Esophagus squamous epithelium (tissue), 5 donors: ENCODE measurements at places on chromosomes 7 and 10.

GRCh38 chr10:49319206-49319605 lies 20.2 kb downstream of the C10orf71 start:
- no peak for DNase-seq

DNA sequence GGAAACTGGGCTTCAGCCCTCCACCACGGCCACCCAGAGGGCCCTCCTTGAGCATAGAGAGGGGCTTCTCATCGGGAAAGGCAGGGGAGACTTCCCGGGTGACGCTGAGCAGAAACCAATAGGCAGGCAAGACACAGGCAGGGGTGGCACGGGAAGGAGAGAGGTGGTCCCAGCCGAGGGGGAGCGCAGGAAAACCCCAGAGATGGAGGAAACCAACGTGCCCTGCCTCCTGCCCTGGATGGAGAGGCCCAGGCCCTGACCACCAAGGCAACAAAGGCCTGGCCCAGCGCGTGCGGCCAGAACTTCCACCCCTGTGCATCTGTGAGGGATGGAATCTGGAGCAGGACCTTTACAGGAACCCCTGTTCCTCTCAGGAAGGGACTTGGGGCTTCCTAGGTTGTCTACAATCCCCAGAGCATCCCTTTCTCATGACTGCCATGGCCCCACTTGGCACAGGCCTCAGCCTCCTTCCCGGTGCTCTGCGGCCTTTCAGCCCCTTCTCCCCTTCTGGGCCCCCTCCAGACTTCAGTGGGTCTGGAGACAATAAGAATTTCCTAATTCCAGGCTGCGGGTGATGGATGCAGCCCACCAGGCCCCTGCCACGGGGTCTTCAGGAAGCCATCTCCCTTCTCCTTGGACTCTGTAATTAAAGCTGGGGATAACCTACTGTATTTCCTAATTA lies 137.0 kb upstream of the RET start:
- no peak for DNase-seq

- no peak for DNase-seq
These were observed 31.5 kb upstream of the BTRC start for GRCh38 chr10:101322266-101323108.

- DNase-seq: no peak
These were observed 182.3 kb downstream of the PPP1R9A start for GRCh38 chr7:95089414-95090315.

- no peak for DNase-seq
These were observed 6.9 kb upstream of the BAG3 start for GRCh38 chr10:119644205-119644814.

- DNase-seq: no peak
These were observed 19.2 kb downstream of the CFAP70 start for GRCh38 chr10:73339436-73339835.

- no peak for DNase-seq
These were observed 16.2 kb downstream of the MALSU1 start for GRCh38 chr7:23315366-23315765.

DNA sequence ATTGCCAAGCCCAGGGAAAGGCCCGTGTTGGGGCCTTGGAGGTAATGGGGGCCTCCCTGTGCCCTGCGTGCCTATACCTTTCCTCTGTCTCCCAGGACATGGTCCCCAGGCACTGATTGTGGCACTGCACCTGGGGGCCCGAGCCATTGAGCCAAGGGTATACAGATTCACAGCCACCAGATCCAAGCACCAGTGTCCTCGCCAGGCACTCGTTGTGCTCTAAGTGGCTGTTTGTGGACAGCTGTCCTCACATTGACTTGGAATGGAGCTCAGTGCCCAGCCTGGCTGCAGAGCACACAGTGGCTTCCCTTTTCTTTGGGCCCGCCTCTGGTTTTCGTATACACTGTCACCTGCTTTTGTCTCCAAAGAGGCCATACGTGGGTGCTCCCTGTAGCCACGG lies 72.0 kb upstream of the BTBD16 start:
- no peak for DNase-seq

- no peak for DNase-seq
These were observed 58.3 kb downstream of the IKZF1 start for GRCh38 chr7:50362712-50363282.

DNA sequence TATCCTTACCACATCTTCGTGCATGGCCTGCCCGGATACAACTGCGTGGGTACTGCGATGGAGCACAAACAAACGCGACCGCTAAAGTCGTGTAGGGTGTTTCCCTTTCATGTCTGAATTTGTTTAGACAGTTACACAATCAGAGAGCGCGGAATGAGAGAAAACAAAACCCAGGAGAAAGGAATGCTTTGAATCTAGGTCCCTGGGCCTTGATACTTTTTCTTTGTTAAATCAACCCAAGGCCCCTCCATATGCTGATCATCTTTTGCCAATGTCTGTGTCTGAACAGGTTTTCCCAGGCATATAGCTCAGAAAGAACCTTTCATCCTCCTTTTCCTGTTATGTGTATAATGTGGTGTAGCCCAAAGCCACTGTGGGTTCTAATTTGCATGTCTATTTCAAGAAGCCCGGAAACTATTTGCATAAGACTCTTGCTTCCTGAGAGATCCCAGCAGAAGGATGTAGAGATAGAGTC lies 145.8 kb downstream of the FRMD4A start:
- DNase-seq: no peak

- DNase-seq: no peak
These were observed 3.2 kb upstream of the VGF start for GRCh38 chr7:101168412-101169049.

DNA sequence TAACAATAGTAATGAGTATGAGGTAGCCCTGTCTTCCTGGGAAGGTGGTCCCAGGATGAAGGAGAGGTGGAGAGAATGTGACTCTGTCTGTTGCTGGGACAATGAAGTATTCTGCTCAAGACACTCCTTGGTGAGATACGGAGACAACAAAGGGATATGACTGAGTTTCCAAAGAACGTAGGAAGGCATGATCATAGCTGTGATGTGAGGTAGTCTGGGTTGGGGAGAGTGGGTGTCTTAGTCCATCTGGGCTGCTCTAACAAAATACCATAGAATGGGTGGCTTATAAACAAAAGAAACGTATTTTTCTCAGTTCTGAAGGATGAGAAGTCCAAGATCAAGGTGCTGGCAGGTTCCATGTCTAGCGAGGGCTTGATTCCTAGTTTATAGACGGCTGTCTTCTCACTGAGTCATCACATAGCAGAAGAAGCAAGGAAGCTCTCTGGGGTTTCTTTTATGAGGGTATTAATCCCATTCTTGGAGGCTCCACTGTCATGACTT lies 84.9 kb upstream of the RHOBTB1 start:
- DNase-seq: no peak

DNA sequence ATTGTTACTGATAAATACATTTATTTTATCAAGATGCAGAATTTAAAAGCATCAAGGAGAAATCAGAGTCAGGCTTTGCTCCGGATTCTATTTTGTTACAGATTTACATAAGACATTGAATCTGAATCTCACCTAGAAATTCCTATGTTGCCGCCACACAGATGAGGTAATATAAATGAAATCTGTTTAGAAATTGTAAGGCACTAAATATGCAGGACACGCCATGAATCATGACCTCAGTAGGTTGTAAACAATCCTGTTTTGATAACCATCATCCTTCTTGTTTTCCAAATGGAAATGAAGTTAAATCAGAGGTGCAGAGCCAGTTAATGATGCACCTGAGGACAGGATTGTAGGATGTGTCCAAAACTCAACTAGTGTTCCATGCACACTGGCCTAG lies 778.0 kb downstream of the MAGI2 start:
- DNase-seq: no peak

GRCh38 chr7:17144322-17144721 lies 154.1 kb upstream of the AHR start:
- no peak for DNase-seq

DNA sequence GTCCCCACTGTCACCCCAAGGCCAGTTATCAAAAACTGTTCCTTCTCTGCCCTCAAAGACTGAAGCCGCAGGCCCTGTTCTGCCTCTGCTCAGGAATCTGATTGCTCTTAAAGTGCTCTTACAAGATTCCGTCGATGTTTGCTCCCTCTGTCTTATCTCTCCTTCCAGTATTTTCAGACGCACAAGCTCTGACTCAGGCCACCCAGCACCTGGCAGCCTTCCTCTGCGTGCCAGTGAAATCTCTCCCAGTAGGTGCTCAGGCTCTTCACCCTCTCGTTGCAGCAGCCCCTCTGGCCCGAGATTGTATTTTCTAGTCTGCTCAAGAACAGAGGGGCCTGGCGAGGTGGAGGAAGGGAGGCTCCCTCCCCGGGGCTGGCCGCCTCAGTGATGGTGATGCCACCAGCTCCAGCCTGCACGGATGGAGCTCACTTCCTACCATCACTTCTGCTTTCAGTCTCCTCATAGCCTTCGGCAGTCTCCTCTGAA lies 276.2 kb downstream of the USP6NL start:
- DNase-seq: no peak
